RKO (cell line): ENCODE measurements at places on chromosomes 7 and 10.

DNA sequence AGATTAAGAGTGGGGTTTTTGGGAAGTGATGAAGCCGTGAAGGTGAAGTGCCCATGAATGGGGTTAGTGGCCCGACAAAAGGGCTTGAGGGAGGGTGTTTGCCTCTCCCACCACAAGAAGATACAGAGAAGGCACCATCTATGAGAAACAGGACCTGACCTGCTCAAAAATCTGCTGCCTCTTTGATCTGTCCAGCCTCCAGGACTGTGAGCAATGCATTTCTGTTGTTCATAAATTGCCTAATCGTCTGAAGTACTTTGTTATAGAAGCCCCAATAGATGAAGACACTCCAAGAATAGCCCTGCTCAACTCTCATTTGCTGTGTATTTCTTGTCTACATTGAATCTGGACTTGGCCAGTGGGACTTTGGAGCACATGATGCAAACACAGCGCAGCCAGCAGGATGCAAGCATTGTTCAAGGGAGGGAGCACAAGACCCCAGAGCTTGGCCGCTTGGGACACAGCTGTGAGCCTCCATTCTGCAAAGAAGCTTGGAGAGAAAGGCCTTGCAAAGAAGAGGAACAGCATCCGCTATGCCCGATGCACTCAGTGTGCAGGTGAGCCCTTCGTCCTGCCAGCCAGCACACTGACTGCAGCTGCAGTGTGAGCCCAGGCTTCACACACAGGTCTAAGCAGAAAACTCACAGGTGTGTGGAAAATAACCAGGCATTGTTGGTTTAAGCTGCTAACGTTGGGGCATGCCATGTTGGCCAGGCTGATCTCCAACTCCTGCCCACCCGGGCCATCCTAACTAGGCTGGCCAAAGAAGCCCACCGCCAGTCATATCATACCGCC is 73.2 kb upstream of the KLF6 start:
- DNase-seq: no peak

GRCh38 chr10:72274730-72275350 is 1.1 kb downstream of the DDIT4 start:
- peak; percentile 22 for DNase-seq

GRCh38 chr10:31100662-31101061 is 69.0 kb upstream of the ZNF438 start:
- DNase-seq: no peak

GRCh38 chr7:2821842-2822507 is 22.1 kb downstream of the GNA12 start:
- no peak for DNase-seq
